ENCODE measurements at places on chromosomes 5 and 9. TPM values are rescaled to one million over a fixed set of nuclear protein-coding genes. Genes with fewer than 3 reads are reported as not detected.

ITK gene
- 162 TPM for total RNA-seq

NTNG2 gene
- total RNA-seq: 2.0 TPM

WHRN gene
- 9.0 TPM for total RNA-seq

SMIM27 gene
- 18.1 TPM for total RNA-seq

MARCOL gene
- not detected for total RNA-seq

SET gene
- 939 TPM for total RNA-seq

PCDHB11 gene
- total RNA-seq: not detected

TTC39B gene
- total RNA-seq: 11.3 TPM

Measured in CD8-positive, alpha-beta memory T cell (primary cell).